ENCODE measurements at places on chromosomes 12 and 14.

- DNase-seq = no peak
Observed at GRCh38 chr12:53004178-53004577, 2.1 kb upstream of the EIF4B start.

DNA sequence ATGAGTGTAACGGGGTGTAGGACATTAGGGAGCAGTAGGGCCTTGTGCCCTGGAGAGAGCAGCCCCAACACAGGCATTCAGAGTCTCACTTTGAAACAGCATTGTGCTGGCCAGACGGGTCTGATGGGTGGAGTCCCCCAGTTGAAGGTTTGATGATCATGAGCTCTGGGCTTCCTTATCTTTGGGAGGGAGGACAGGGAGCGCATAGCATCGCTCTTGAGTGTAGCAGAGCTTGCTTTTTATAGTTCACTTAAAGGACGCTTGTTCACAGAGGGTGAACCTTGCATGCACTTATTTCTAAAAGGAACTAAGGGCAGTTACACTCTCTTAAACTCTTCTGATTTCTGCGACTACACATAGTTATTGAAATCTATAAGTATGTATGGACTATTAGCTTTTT, 10.6 kb downstream of the KCNK13 start:
- DNase-seq = no peak

- no peak for DNase-seq
Observed at GRCh38 chr14:101796479-101796878, 35.0 kb downstream of the PPP2R5C start.

DNA sequence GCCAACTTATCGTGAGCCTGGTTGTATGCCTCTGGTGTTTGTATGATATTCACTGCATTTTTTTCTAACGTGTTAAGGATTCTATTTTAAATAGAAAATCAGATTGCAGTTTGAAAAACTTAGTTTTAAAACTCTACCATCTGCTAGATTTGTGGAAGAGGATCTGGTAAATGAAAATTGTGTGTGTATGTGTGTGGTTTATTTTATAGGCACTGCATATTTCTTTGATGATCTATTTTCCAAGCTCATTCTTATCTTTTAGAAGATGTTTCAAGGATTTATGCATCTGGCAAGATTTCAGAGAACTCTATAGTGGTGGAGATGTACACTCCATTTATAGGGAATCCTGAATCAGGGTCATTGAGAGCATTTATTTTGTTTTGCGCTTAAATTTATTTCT, 69.8 kb downstream of the HMGA2 start:
- no peak for DNase-seq

- DNase-seq = no peak
Observed at GRCh38 chr12:29309320-29309902, 71.6 kb downstream of the ERGIC2 start.
